ENCODE measurements at places on chromosomes 12 and 14.

GRCh38 chr14:69372146-69372545, 26.0 kb downstream of the ERH start:
- no peak for DNase-seq

DNA sequence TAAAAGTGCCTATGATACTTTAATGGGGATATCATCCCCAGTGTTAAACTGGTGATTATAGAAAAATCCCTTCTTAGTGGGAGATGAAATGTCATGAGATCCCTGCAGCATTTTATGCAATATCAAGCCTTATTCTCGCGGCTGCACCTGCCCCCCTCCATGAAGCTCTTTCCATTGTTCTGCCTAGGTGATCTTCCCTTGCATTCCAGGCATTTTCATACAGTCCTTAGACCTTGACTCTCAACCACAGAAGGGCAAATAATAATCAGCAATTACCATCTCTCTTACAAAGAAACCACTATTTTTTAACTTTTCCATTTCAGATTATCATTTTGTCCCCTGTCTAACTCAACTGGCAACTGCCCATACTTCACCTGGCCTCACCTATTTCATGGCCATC, 352.3 kb downstream of the NELL2 start:
- DNase-seq: no peak

- no peak for DNase-seq
Measured at GRCh38 chr12:53644133-53644532, 18.0 kb upstream of the ATF7 start.

GRCh38 chr12:107144990-107145389, 51.6 kb upstream of the CRY1 start:
- DNase-seq: no peak

GRCh38 chr12:91778091-91778832, 367.4 kb downstream of the BTG1 start:
- no peak for DNase-seq

DNA sequence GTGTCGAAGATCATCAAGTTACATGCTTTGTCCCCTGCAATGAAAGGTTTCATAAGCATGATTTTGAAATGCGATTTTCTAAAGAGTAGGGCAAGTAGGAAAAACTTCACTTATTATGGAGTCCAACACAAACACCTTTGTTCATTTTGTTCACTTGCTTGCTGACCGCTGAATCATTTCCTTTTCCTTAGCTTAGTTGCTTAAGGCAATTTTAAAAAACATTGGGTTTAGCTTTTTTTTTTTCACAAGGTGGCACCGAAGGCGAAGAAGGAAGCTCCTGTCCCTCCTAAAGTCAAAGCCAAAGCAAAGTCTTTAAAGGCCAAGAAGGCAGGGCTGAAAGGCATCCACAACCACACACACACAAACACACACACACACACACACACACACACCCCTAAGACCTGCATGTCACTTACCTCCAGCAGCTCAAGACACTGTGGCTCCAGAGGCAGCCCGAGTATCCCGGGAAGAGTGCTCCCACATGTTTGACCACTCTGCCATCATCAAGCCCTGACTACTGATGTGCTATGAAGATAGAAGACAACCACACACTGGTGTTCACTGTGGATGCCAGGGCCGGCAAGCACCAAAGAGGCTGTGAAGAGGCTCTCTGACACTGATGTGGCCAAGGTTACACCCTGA, 11.4 kb downstream of the MANSC1 start:
- no peak for DNase-seq

- DNase-seq: no peak
Measured at GRCh38 chr12:130401703-130402102, 64.0 kb downstream of the PIWIL1 start.

DNA sequence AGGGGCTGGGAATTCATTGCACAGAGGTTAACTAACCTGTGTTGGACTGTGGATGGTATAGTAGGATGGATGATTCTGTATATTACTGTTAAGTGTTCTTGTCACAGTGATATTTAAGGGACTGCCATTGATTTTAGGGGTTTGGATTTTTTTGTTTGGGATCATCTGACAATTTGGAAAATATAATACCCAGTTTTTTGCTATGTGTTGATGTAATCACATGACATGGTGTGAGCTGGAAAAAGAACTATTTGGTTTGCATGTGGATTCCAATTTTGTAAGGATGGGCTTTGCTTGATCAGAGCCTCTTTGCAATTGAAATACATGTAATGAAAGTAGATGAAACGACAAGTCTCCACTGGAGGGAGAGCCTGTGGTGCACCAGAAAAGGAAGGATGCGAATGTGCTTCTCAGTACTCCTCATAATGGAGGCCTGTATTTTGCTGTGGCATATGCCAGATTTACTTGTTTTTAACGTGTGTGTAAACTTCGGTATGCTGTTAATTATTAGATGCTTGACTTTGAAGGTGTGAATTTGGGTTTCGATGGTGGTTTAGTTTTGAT, 2.7 kb downstream of the DYRK2 start:
- DNase-seq: peak; percentile 53

- DNase-seq: no peak
Measured at GRCh38 chr14:28777471-28778137, 11.0 kb downstream of the FOXG1 start.

DNA sequence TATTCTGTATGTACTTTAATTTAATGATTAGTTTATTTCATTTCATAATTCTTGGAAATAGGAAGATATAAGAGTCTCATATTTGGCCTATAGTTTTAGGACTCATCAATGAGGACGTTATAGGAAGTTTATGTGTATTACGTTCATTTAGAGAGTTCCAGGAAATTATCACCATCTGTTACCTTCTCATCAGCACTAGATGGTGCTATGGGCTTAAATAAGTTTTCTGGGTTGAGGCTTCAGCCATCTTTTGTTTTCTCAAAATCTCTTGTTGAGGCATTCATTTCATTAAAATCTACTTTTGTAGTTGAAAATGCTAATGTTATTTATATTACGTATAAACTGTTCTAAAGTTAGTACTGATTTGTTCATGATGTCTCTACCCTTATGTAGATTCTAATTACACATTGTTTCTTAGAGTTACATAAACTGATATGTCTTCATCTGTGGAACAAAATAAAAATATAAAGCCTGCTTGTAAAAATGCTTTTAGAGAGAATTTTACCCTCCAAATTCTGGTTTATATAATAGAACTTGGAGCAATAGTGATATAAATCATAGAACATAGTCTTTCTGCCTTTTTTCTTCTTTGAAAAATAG, 89.2 kb downstream of the CFAP54 start:
- DNase-seq: peak; percentile 32

DNA sequence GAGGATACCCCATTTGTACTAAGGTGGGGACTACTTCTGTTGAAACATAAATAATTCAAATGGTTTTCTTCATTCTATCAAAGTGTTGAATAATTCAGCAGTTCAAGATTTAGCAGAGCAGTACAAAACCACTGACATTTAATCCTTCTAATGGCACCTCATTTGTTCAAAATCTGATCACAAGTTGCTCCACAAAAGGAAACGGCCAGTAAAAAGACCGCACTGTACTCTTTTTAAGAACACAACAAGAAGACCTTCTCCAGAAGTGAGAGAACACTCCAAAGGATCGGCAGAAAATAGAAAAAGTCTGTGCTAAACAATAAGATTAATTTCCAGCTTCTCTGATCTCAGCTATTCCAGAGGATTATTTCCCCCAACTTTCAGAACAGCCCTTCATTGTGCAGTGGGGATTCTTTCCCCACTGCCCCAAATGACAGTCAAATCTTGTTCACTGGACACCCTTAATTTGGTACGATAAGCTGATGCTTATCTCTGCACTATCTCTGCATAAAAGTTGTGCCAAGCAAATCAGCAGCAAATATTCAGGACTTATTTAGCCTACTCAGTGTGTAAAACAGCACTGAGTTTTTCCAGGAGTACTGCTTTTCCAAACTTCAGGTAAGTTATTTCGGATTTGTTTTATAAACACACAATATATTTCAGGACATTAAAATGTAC, 5.2 kb downstream of the MPHOSPH9 start:
- DNase-seq: no peak

DNA sequence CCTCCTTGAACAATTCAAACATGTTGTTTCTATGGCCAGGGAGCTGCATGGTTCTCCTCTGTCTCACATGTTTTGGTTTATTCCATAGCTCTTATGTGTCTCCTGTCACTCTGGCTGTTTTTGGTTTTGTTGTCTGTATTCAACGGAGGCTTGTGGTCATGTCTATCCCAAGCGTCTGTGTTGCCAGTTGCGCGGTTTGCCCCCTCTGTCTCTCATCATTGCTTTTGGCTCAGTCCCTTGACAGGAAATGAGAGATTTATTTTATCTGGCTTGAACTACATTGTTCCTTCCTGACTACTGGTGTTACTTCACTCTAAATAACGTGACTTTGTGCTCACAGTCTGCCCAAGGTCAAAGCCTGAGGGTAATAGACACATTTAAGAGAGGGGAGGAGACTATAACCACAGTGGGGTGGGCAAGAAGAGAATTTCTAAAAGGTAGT, 96.4 kb upstream of the SOX5 start:
- peak; percentile 24 for DNase-seq

GRCh38 chr14:37721976-37722659, 126.7 kb downstream of the TTC6 start:
- DNase-seq: no peak

DNA sequence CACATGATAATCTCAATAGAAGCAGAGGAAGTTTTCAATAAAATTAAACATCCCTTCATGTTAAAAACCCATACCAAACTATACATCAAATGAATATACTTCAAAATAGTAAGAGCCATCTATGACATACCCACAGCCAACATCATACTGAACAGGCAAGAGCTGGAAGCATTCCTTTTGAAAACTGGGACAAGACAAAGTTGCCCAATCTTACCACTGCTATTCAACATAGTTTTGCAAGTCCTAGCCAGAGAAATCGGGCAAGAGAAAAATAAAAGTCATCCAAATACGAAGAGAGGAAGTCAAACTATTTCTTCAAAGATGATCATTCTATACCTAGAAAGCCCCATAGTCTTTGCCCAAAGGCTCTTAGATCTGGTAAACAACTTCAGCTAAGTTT, 454.7 kb upstream of the PRICKLE1 start:
- DNase-seq: no peak

DNA sequence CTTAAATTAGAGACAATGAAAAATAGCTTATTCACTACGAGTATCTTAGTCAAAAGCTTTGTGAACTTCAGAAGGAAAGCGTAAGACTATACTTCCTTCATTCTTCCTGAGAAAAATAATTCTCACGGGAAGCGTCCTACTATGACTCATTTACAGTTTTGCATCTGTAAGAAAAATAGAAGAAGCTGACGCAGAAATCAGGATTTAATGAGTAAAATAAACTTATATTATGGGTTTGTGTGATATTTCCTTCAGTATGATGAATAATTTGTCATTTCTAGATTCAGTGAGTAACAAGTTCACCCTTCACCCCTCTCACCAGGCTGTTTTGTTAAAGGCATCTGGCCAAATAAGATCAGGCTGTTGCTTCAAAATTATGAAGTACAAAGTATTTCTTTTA, 17.8 kb upstream of the PDE3A start:
- DNase-seq: no peak

- no peak for DNase-seq
Measured at GRCh38 chr14:77883847-77884238, 83.9 kb downstream of the ADCK1 start.

DNA sequence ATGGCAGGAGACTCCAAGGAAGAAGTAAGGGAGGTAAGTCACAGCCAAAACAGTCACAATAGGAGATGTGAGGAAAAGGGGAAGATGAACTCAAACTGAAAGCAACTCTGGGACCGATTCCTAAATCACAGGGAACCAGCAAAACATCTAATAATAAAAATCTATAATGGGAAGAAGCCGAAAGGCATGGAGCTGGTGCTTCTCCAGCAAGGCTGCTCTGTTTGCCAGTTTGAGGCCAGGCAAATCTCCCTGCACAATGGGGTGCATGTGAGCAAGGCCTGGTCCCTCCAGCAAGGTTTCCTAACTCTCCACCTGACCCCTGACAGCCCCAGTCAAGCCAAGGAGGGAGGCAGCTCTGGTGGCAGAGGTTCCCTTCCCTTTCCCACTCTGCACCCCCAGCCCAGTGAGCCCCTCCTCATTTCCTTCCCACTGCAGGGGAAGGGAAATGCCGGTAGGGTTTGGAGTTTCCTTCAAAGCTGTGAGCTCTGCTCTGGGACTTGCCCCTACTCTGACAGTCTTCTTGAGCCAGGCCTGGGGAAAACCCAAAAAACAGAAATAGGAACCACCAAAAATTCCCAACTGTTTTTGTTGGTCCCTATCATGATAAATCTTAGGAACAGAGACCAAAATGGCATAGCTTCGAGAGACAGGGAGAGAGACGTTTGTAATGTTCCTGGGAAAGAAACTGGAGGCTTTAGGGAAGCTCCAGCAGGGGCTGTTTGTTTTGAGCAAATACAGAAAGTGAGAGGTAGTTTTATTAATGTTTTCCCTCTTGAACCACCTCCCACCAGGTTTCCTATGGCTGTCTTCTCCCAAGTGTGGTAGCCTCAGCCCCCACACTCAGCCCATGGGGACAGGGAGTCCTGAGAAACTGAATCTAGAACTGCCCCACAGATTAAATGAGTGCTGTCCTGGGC, 34.6 kb downstream of the FMNL3 start:
- no peak for DNase-seq

DNA sequence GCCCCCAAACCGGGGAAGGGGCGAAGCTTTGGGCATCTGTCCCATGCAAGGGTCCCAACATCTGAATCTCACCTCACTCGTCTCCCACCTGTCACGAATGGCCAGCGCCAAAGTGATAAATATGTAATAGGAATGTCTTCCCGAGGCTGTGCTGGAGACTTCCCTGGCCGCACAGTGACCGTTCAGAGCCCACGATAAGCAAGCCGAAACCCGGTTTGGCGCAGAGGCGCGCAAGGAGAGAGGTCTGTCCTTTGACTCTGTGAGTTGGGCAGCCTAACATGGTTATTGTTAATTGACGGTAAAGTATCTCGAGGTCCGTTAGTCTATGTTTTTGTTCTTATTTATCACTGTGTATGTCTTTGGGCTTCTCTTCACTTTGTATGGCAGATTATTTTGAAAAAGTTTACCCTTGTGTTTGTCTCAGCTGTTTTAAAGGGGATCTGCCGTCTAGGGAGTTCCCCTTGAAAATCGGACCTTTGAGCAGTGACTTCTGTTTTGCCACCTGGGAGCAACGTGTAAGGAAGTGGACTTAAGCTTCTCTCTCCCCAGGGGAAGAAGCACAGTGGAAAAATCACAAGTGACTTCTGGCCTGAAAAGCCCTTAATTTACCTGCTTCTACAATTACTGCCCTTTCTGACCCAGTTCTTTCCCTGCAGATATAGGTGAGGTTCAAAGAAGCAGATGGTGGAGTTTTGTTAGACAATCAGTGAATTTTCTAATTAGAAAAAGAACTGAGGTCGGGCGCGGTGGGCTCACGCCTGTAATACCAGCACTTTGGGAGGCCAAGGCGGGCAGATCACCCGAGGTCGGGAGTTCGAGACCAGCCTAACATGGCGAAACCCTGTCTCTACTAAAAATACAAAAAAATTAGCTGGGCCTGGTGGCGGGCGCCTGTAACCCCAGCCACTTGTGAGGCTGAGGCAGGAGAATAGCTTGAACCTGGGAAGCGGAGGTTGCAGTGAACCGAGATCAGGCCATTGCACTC, 1.1 kb upstream of the TM9SF1 start:
- no peak for DNase-seq
